ENCODE measurements at places on chromosomes 5 and 9. TPM values are rescaled to one million over a fixed set of nuclear protein-coding genes. Genes with fewer than 3 reads are reported as not detected.

The FAM153A gene
- total RNA-seq, result not detected

The PDZD2 gene
- total RNA-seq, result 0.10 TPM

The ROR2 gene
- 5.9 TPM for total RNA-seq

The LTC4S gene
- total RNA-seq, result 0.69 TPM

The TAF11L10 gene
- not detected for total RNA-seq

The HRH2 gene
- total RNA-seq, result 0.33 TPM

The S100Z gene
- total RNA-seq, result not detected

The CNTNAP3 gene
- total RNA-seq, result 8.8 TPM

The C8G gene
- total RNA-seq, result 2.9 TPM
